SK-MEL-5 (cell line): ENCODE measurements at places on chromosomes 5 and 9. TPM values are rescaled to one million over a fixed set of nuclear protein-coding genes. Genes with fewer than 3 reads are reported as not detected.

DNA sequence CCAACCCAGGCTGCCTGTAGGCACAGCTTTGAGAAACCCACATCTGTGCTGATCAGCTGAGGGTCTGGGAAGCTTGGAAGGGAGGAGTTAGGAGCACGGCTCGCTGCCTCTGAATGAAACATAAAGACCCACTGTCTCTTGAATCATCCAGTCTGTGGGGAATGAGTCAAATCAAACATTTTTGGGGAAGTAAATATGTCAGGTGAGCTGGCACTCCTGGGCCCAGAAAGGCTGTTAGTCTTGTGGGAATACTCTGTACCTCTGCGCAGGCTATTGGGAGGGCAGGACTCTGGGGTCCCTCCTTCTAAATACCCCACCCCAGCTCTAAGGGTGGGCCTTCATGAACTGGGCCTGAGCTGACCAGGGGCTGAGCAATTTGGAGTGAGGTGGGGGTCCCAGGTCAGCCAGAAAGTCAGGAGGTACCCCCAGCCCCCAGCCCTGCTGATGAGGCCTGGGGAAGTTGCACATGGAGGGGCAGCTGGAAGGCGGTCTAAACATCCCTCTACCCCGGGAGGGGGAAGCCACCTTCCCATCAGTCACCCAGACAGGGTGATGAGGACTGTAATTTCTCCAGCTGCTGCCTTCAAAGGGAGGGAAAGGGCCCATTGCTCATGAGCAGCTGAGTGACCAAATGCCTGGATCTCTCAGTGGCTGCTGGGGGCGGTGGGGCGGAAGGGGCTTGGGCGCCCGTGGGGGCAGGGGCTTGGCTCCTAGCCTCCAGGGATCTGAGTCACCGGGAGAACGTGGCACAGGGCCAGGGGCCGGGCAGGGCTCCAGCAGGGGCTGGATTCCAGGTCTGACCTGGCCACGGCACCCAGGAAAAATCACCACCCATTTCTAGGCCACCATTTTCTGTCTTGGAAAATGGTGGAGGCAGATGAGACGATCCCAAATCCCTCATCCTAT lies 10.8 kb downstream of the FIBCD1 start:
- DNase-seq: peak; percentile 72

- DNase-seq: no peak
Measured at GRCh38 chr5:173042763-173043107, 13.4 kb upstream of the CREBRF start.

Gene QRFP
- total RNA-seq: not detected in 2 replicates

Gene SUB1
- total RNA-seq: 500 and 514 TPM in 2 replicates
